Spinal cord (tissue), 10 donors: ENCODE measurements at places on chromosomes 5 and 9. TPM values are rescaled to one million over a fixed set of nuclear protein-coding genes. Genes with fewer than 3 reads are reported as not detected.

DNA sequence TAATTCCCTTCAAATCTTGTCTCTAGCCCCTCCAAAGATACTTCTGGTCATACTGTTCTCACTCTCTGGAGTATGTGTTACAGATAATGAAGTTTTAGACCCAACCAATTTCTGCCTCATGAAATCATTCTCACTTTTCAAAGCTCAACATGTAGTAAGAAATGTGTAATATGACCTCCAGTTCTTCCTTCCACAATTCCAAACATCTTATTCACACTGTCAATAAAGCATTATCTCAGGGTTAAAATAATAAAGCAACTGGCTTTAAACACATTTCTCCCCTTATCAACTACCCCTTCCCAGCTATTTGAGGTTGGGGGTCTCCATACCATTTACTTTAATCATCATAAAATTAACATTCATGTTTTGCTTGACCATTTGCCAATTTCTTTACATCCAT, 654.1 kb downstream of the RAB3C start:
- H3K27me3 ChIP-seq: no peaks in the 10 kb centered on the region
- no peak overlapping the region for H3K27ac ChIP-seq
- no peaks in the 10 kb centered on the region for H3K4me1 ChIP-seq
- no peaks in the 10 kb centered on the region for H3K36me3 ChIP-seq

DNA sequence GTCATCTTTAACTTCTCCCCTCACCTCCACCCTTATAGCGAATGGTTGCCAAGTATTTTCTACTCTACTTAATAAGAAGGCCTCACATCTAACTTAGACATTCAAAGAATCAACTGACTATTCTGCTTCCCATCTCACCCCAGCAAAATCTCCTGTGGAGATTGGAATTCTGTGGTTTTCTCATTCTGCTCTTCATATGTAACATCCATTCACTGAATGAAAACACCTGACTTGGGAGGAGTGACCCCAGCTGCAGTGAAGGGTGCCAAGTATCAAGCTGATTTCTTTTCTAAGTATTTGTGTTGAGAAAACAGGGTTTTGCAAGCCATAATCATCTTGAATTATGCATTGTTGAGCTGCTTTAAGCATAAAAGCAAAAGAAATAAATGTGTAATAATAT, 42.5 kb upstream of the TAF1L start:
- DNase-seq: no peak
- H3K27me3 ChIP-seq: no peaks in the 10 kb centered on the region
- H3K36me3 ChIP-seq: no peaks in the 10 kb centered on the region
- H3K4me1 ChIP-seq: no peaks in the 10 kb centered on the region

DNA sequence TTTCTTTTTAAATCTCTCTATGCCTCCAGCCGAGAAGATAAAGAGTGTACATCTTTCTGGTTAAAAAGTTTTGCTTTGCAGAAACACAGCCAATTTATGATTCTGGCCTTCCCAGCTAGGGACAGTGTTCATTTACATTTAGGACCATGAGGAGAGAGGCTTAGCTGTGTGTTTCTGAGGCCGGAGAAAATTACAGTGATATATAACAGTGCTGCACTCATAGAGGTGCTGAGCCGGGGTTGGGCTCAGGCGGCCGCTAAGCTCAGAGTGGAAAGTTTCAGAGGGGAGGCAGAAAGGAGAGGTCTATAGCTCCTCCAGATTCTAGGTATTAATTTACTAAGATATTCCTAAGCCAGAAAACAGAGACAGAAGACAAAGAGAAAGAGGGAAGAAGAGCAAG, 37.0 kb upstream of the LCP2 start:
- no peak for DNase-seq
- no peaks in the 10 kb centered on the region for H3K27me3 ChIP-seq

Gene TMEFF1
- 13.5 TPM for total RNA-seq

Gene CYLC2
- not detected for total RNA-seq

Gene UGT3A2
- 1.4 TPM for total RNA-seq
